Melanocyte of skin (primary cell): ENCODE measurements at places on chromosomes 6 and 20. TPM values are rescaled to one million over a fixed set of nuclear protein-coding genes. Genes with fewer than 3 reads are reported as not detected.

OLIG3 gene
- not detected in 2 replicates for total RNA-seq

ETV7 gene
- 5.1 and 8.7 TPM in 2 replicates for total RNA-seq

CST1 gene
- total RNA-seq = 0.46 TPM in 1 of 2 replicates, not detected in the other

PRR18 gene
- total RNA-seq = not detected in 2 replicates

NOX3 gene
- not detected in 2 replicates for total RNA-seq

NRN1 gene
- total RNA-seq = 1.8 TPM in 1 of 2 replicates, not detected in the other

PDYN gene
- total RNA-seq = not detected in 2 replicates

VWA7 gene
- 0.15 TPM in 1 of 2 replicates, not detected in the other for total RNA-seq

GRM1 gene
- 0.31 and 0.33 TPM in 2 replicates for total RNA-seq

BTN3A1 gene
- 35.0 and 35.3 TPM in 2 replicates for total RNA-seq

CALHM5 gene
- total RNA-seq = 0.15 and 0.67 TPM in 2 replicates
